Frontal cortex (tissue), 4 donors: ENCODE measurements at places on chromosomes 2 and 18. TPM values are rescaled to one million over a fixed set of nuclear protein-coding genes. Genes with fewer than 3 reads are reported as not detected.

Gene GALNT5
- under 0.01 TPM for total RNA-seq

Gene AQP12B
- total RNA-seq, result not detected

Gene TUBA4B
- total RNA-seq, result not detected

Gene FAM237A
- total RNA-seq, result not detected

Gene LCT
- not detected for total RNA-seq

Gene CYB5A
- 9.0 TPM for total RNA-seq

Gene TTC31
- 7.7 TPM for total RNA-seq

Gene POMC
- total RNA-seq, result 1.2 TPM

Gene MAPRE3
- total RNA-seq, result 13.9 TPM

Gene MFF
- 110 TPM for total RNA-seq

Gene PER2
- 5.3 TPM for total RNA-seq

Gene DNAJC5G
- total RNA-seq, result not detected

Gene PAIP2B
- 20.4 TPM for total RNA-seq

Gene ARHGEF33
- 2.4 TPM for total RNA-seq

Gene TUBA3E
- total RNA-seq, result not detected

Gene UGGT1
- total RNA-seq, result 51.8 TPM
